ENCODE measurements at places on chromosomes 7 and 10.

GRCh38 chr10:95241533-95241932 lies 47.5 kb downstream of the ACSM6 start:
- no peak for DNase-seq

- DNase-seq: no peak
These were observed 34.4 kb upstream of the GNAI1 start for GRCh38 chr7:80100254-80100653.

- DNase-seq: no peak
These were observed 34.0 kb downstream of the INPP5F start for GRCh38 chr10:119759832-119760231.

DNA sequence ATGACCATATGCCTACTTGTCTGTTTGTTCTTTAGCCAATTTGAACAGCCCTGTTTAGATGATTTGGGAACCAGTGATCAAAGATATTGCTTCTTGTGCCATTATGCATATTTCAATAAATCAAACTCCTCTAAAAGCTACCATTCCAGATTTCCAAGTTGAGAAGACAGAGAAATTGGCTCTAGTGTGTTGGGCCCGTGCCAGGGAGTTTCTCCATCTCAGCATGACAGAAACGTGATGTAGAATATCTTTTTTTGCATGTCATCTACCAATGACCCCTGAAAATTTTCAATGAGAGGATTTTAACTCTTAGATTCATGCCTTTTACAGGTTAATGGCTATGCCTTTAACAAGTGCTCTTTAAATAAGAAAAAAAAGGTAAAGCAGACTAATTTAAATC lies 50.7 kb upstream of the CABCOCO1 start:
- no peak for DNase-seq

GRCh38 chr10:110812583-110812982 lies 59.1 kb upstream of the PDCD4 start:
- DNase-seq: no peak

- DNase-seq: no peak
These were observed 27.3 kb downstream of the KNDC1 start for GRCh38 chr10:133187091-133187905.

DNA sequence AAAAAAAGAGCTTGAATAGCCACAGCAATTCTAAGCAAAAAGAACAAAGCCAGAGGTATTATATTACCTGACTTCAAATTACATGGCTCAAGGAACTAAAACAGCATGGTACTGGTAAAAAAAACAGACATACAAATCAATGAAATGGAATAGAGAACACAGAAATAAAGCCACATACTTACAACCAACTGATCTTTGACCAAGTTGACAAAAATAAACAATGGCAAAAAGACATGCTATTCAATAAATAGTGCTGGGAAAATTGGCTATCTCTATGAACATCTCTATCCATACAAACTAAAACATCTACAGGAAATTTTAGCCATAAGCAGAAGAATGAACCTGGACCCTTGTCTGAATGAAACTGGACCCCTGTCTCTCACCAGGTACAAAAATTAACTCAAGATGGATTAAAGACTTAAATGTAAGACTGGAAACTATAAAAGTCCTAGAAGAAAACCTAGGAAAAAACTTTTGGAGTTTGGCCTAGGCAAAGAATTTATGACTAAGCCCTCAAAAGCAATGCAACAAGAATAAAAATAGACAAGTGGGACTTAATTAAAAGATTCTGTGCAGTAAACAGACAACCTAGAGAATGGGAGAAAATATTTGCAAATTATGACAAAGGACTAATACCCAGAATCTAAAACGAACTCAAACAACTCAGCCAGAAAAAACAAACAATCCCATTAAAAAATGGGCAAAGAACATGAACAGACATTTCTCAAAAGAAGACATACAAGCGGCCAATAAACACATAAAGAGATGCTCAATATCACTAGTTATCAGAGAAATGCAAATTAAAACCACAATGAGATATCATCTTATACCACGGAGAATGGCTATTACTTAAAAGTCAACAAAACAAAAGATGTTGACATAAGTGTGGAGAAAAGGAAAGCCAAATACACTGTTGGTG lies 72.8 kb upstream of the DDC start:
- DNase-seq: no peak

DNA sequence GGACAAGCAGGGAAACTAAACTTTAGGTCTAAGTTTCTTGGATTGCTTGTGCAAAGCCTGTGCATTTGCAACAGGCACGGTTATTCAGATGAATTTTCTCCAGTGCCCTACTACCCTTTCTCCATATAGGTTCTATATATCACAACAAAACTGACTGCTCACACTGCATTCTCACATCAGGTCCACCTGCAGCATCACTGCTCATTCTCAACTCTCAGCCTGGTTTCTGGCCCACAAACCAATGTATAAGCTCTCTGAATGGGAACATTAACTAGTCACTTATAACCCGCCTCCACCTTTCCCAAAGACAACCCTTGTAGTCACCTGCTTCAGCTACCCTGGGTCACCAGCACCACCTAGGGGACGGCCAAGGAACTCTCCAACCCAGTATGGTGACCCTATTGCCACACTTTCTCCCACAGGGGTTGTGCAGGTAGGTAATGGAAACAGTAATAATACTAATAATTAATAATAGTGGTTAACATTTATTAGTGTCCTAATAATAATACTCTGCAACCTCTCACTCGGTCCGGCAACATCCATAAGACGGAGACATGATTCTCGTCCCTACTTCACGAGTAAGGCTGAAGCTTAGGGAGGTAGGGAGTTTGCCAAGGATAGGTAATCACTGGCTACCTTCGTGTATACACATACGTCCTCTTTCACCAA lies 97.3 kb downstream of the CLEC2L start:
- DNase-seq: peak; percentile 29

Data from inflammatory macrophage (primary cell).